ENCODE measurements at places on chromosomes 7 and 10.

GRCh38 chr7:99943641-99944496, 14.4 kb upstream of the GJC3 start:
- no peak for DNase-seq

- DNase-seq, result no peak
Observed at GRCh38 chr7:21542891-21543527, at the start of gene DNAH11. Gene DNAH11 (plus strand): TSS chr7:21543039. CDS start chr7:21543246, 207 bp downstream.

DNA sequence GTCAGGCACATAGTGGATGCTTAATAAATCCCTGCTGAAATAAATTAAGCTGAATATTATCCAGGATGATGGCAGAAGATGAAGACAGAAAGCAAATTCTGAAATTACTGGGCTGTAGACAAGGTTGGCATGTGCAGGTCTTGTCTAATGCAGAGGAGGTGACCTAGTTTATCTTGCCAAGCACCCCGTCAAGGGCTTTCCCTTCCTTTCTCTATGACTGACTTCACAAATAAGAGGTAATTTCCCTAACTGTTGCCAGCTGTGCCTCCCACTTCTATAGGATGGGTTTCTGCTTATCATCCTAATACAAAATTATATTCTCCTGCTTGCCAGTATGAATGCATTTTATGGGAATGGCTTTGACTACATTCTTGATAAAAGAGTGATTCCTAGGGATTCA, 38.0 kb downstream of the LHFPL3 start:
- DNase-seq, result no peak

- no peak for DNase-seq
Observed at GRCh38 chr7:74097937-74098614, 14.5 kb downstream of the LIMK1 start.

DNA sequence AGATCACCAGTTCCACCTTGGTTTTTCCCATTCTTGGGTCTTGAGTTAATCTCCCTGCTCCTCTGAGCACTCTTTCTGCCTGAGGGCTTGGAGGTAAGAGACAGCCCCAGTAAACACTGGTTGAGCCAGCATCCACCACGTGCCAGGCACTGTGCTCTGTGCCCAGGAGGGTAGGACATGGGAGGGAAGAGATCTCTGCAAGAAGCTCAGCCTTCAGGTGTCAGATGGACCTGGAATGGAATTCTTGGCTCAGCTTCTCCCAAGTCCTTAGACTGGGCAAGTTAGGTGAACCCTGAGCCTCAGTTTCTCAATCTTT, 2.5 kb downstream of the ZYX start:
- no peak for DNase-seq

- no peak for DNase-seq
Observed at GRCh38 chr7:73436031-73436929, 2.7 kb downstream of the FZD9 start.

DNA sequence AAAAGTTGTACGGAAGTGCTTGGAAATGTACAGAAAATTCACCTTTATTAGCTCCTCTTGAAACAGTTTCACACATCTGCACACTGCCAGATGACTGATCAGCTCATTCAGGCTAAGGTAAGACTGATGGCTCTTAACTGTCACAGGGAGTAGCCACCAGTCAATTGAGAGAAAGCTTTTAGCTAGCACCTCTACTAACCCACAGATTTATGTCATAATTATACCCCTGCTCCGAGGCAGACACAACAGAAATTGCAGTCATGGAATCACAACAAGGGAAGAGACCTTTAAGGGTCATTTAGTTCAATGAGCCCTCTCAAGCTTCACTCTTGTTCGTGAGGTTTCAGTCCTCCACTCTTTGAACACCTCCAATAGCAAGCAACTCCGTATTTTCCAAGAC, 235.4 kb downstream of the TRIL start:
- DNase-seq, result no peak

DNA sequence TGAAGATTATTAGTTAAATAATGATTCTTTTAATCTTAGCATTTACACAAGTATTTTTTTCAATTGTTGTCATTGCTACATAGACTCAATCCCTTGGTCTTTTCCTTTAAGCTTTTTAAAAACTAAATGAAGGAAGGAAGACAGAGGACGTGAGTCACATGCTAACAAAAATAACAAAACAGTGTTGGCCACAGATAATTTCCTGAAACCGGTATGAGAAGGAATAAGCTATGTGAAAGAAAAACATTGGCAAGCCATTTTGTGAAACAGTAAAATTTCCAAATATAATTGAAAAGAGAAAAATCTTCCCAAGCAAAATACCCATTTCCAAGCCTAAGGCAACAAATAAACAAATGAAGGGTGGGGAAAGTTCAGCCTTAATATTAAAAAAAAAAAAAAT, 223.0 kb downstream of the AHR start:
- no peak for DNase-seq

DNA sequence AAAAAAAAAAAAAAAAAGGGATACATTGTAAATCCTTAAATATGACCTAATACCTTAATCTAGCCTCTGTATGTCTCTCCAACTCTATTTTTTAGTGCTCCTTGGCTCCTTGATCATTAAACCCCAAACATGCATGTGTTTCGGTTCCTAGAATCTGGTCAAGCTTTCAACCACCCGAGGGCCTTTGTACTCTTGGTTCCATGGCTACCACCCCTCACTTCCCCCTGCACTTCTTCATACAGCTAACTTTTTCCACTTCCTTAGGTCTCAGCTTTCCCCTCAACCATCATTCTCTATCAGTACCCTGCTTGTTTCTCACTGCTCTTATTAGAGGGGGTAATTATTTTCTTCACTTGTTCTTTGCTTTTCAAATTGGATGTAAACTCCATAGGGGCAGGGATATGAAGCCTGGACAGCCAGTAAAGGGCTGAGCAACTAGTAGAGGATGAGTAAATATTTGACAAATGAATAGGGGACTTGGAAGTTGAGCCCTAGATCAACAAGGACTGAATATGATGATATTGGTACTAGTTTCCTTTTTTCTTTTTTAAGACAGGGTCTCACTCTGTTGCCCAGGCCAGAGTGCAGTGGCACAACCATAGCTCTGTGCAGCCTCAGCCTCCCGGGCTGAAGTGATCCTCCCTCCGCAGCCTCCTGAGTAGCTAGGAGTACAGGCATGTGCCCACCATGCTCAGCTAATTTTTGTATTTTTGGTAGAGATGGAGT, 4.3 kb upstream of the GDI2 start:
- DNase-seq, result no peak

GRCh38 chr10:116686632-116687031, 55.7 kb downstream of the HSPA12A start:
- DNase-seq, result no peak

DNA sequence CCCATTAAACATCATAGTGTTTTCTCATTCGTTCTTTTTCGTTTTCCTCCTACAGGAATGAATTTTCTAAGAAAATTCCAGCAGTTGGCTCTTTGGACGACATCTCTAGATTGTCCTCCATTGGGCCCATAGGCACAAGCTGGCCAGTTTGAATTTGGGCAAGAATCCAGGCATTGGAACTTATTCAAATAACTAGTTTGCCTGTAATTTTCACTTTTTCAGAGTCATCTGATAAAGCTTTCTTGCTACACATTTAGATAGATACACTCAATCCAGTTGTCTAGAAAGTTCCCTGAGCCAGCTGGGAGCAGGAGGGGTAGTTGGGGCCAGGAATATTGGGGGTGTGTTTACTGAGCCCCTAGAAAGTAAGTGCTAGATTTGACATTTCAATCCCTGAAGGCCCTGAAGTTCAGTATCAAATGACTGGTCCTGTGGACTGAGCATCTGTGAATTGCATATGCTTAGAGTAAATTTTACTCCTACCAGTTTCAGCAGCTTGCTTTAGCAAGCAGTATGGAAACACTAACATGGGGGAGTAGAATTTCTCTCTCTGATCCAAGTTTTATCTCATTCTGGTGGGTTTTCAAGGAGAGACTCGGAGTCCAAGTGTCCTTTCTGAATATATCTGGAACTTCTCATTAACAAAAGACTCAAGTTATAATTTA, 5.2 kb downstream of the EGFR start:
- no peak for DNase-seq

DNA sequence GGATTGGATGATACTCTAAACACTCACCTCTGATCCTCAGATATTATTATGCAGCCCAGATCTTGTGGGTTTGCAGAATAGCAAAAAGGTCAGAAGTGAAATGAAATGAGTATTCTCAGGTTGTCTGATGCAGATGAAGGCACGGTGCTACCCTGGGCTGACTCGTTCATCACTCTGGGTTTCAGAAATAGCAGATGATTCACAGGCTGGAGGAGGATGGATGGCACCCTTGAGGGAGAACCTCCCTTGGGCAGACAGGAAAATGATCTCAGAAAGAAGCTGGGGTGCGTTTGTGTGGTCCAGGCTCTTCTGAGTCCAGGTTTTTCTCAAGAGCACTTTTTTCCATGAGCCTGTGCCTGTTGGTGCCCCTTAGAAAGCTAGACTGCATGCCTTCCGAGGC, 515.8 kb upstream of the MKI67 start:
- no peak for DNase-seq

- no peak for DNase-seq
Observed at GRCh38 chr10:28171468-28172222, 131.2 kb downstream of the MPP7 start.

DNA sequence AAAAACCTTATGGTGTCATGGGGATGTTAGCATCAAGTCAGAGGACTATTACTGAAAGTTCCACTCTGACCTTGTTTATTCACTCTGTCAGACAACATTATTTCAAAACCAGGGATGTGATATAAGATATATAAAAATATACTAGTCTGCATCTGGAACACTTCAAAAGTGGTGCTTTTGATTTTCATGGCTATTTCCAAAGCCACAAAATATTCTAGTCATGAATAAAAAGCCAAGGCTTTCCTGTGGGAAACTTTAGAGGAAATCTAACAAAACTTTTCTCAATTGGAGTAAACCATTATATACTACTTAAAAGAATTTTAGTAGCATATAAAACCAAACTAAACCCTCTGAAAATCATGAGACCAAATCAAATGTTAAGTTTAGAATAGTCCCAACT, 205.2 kb downstream of the TMEM26 start:
- DNase-seq, result no peak

DNA sequence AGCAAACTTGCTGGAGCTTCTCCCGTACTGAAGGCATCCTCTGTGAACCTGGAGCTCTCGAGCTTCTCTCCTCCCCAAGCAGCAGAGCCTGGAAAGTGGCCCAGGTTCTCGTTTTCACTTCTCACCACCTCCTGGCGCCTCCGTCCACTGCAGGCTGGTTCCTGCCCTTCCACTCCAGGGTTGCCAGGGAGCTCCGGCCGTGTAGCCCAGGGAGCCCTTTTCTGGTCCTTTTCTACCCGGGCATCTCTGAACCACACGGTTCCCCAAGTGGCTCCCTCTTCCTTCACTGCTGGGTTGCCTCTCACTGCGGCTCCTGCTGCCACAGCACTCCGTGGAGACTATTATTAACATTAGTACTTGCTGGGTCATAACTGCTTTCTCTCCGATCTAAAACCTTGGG, 208.6 kb upstream of the PPP2R2D start:
- DNase-seq, result no peak

- DNase-seq, result no peak
Observed at GRCh38 chr7:18577096-18577771, 81.7 kb downstream of the HDAC9 start.
